ENCODE measurements at places on chromosomes 1 and 21. TPM values are rescaled to one million over a fixed set of nuclear protein-coding genes. Genes with fewer than 3 reads are reported as not detected.

The BARHL2 gene
- total RNA-seq, result not detected

The IL24 gene
- total RNA-seq, result not detected

The S100A12 gene
- total RNA-seq, result not detected

- no peak for DNase-seq
These were observed 50.8 kb upstream of the KCNJ6 start for GRCh38 chr21:37967036-37967435.

The GNAT2 gene
- total RNA-seq, result 0.13 TPM

The FAM72D gene
- 0.89 TPM for total RNA-seq

DNA sequence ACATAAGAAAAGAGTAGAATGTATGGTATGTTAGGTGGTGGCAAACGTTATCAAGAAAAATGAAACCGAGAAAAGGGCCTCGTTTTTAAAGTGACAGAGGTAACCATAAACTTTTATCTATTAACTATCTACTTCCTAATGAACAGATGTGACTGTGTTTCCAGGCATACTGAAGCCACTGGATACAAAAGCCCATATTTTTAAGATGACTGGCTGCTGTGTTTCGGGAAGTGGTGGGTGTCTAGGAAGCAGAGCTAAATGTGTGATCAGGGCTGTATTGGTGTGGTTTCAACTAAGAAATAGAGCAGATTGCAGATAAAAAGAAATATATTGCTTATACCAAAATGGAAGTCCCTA is 71.8 kb downstream of the CHRM3 start:
- DNase-seq, result no peak

The FCRL2 gene
- not detected for total RNA-seq

DNA sequence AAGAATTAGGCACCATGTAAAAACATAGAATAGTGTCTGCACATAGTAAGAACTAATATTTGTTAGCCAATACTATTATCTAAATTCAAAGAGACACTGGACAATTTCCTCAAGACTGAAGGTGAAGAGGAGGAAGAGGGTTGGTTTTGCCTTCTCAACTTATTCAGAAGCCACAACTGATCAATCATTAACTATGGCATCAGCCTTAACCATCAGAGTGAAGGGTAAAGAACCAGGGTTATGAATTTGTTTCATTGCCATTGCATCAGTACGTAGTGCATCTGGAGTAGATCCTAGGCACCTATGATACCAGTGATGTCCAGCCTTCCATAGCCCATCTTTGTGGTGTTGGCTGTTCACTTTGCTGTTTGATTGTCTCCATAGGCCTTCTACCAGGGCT is 421.7 kb upstream of the DEPDC1 start:
- DNase-seq, result no peak

The EDN2 gene
- total RNA-seq, result not detected

The LIN28A gene
- total RNA-seq, result not detected

- DNase-seq, result no peak
These were observed 81.7 kb downstream of the IER5 start for GRCh38 chr1:181170194-181170593.

DNA sequence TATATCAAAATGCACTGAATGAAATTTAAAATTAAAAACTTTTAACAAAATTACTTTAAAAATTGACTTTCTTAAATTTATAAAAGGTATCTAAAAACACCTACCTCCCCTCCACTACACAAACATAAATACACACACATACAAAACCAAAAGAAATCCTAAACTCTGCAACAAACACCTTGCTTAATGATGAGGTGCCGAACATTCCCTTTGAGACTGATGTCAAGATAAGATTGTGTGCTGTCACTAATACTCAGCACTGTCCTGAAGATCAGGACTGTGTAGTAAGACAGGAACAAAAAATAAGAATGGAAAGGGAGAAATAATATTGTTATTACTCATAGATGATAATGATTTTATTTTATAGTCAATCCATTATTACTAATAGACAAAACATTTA is 45.1 kb downstream of the CD53 start:
- no peak for DNase-seq

The BSND gene
- total RNA-seq, result not detected

DNA sequence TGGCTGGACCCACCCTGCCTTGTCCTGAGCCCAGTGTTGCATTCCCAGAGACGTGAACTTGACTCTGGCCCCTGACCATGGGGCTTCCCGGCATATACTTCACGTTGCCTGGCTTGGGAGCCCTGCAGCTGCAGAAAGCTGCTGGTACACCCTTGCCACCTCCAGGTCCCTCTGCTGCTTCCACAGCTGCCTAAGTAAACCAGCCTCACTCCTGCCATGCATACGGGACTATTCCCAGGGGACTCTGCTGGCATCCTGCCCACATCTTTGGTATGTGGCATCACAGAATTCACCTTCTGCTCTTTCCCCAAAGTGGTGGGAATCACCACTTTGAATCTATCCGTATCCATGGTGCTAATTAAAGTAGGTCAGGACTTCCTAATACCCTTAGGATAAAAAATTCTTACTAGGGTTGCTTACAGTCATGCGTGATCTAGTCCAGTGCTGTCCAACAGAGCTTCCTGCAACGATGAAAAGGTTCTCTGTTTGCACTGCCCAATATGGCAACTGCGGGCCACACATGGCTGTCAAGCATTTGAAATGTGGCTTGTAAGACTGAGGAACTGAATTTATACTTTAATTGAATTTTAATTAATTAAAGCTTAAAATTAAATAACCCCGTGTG is 203.0 kb downstream of the GRIK3 start:
- no peak for DNase-seq

The CAPN9 gene
- not detected for total RNA-seq

DNA sequence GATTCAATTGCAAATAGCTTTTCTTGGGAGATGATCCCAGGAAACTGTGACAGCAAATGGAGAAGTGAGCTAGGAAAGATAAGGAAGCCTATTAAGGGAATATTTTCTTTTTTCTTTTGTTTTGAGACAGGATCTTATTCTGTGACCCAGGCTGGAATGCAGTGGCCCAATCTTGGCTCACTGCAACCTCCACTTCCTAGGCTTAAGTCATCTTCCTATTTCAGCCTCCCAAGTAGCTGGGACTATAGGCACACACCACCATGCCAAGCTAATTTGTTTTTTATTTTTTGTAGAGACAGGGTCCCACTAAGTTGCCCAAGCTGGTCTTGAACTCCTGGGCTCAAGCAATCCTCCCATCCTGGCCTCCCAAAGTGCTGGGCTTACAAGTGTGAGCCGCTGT is 433.7 kb downstream of the RPS6KC1 start:
- no peak for DNase-seq
